ENCODE measurements at places on chromosomes 6 and 20.

- no peak for DNase-seq
These were observed 672 bp downstream of the PREX1 start for GRCh38 chr20:48826883-48827771.

DNA sequence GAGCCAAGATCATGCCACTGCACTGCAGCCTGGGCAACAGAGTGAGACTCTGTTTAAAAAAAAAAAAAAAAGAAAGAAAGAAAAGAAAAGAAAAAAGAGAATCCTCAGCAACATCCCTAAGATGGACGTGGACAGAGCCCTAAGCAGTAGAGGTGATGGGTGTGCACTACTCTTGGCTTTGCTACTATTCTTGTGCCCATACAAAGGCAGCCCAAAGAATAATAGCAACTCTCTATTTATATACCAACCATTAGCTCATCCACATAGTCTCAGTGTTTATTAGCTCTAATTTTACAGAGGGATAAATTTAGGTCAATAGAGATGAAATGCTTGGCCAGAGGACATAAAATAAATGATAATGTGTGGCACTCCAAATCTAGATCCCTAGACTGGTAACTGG, 62.2 kb downstream of the PERP start:
- DNase-seq: no peak

GRCh38 chr6:145141572-145141971, 593.7 kb downstream of the EPM2A start:
- DNase-seq: no peak

DNA sequence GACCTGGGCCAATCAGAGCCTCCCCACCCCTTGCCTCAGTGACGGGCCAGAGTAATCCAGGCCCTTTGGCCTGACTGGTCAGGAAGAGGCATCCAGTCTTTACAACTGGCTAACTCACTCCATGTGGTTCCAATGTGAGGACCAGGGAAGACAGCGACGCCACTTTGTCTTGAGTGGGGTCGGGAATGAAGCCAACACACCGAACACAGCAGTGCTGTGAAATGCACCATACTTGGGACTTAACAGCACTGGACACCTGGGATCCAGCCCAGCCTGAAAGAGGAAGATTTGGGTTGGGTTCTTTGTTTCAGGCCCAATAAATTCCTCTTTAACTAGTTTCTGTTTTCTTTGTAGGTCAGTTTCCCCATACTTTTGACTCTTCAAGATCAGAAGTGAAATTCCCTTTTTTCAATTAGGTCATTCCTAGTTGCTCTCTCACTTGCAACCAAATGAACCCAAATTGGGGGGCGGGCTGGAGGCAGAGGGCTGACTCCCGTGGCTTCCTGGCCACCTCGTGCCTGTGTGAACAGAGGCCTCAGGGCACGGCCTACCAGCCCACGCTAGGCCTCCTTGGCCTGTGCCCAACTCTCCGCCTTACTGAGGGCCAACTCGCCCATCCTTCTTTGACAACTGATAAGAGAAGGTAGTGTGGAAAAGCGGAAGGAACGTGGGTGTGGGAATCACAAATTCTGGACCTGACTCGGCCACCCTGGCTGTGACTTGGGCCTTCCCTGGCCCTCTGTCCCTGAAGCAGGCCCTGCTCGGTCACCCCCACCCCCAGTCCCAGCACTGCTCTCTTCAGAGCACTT, 17.1 kb downstream of the SULF2 start:
- peak; percentile 69 for DNase-seq

DNA sequence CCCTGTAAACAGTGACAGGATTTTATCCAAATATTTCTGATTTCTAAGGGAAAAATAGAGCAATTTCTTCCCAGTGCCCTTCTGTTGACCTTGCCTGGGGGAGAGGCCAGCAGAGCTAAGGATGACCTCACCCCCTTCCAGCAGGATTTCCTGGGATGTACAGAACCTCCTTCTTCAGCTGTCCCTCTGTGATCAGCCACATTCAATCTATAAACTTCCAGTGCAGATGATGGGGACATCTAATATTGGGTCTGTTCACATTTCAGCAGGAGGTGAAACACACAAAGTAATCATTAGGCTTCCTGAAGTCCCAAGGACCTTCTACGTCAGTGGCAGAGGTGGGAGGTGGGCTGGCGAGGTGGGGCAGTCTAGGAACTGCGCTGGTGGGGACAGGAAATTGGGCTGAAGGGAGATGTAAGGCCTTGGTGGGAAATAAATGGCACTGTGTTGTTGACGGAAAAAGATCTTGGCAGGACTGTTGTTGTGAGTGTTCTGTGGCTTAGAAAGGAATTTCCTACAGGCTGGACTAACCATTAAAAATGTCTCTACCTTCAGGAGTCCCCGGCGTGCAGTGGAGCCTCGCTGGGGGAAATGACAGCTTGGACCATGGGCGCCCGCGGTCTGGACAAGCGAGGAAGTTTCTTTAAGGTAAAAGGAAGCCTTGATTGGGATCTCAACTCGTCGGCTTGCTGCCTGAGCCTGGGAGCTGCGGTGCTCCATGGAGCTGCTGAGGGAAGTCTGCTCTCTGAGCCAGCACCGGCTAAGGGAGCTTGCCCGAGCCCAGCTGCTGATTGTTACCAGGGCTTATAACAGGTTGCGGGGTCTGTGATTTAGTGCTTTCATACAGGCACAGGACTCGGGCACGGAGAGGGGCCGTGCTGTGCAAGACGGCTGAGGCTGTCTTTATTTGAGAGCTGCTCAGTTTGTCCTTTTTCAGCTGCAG, 127.9 kb upstream of the NAA20 start:
- DNase-seq: no peak

DNA sequence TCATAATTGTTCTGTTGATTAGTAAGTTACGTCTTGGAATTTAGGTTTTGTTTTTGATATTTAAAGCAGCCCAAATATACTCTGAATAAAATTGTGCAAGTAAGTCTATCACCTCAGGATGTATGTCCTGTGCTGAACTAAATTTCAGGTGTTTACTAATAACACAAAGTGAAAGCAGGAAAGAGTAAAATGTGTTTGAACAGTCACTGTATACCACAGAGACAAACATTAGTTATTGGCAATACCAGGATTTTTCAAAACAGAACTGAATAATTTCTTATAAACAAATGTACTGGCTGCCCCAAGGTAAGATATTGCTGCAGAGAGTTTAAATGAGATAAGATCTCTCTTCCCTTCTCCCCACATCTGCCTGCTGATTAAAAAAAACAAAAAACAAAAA, 404.7 kb upstream of the RUNX2 start:
- no peak for DNase-seq

- DNase-seq: no peak
These were observed 174.2 kb downstream of the MCHR2 start for GRCh38 chr6:99819853-99820252.

- no peak for DNase-seq
These were observed 25.1 kb downstream of the GPR63 start for GRCh38 chr6:96812077-96812703.

DNA sequence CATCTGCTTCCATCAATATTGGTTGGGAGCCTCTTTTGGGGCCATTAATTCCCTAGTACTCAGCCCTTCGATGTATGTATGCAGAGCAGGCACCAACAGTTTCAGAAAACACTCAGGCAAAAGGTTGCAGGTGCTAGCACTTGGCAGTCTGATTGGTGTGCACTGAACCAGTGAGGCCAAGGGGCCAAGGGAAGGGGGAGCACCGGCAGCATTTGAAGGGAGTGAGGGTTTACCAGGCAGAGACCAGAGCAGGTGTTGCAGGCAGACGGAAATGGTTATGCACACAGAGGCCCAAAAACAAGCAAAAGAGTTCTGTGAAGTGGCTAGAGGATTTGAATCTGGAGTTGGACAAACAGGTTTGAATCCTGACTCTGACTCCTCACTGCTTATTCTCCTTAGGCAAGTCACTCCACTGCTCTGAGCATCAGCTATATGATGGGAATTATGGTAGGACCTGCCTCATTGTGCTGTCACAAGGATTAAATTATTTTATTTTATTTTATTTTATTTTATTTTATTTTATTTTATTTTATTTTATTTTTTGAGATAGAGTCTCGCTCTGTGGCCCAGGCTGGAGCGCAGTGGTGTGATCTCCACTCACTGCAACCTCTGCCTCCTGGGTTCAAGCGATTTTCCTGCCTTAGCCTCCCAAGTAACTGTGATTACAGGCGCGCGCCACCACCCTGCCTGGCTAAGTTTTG, 58.1 kb upstream of the SHLD1 start:
- DNase-seq: no peak

DNA sequence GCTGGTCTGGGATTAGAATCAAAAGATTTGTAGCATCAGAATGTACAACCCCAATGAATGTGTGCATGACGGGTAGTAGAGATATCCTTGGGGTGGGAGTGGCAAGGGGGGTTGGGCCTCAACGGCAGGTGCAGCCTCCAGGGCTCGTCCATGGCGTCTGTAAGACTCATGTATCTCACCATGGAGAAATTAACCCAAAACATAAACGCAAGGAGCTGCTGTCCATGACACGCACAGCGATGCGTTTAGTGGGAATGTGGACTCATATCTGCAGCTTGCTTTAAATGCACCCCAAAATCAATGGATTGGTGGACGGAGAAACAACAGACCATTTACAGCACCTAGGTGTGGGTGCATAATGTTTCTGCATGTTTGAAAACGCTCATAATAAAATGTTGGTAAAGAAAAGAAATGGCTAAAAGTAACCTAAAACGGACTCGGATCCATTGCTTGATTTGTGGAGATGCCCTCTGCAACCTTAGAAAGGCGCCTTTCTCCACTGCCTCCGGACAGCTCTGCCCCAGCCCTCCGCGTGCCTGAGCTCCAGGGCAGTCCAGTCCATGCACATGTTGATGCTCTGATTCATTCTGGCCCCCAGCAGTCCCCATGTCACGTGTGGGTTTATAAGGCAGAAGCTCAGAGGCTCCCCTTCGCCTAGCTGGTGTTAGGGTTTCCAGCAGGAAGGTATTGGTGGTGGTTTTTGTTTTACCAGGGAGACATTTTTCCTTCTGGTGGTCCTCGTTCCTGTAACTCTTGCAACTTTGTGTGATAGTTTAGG, 24.5 kb downstream of the PYGB start:
- peak; percentile 24 for DNase-seq

DNA sequence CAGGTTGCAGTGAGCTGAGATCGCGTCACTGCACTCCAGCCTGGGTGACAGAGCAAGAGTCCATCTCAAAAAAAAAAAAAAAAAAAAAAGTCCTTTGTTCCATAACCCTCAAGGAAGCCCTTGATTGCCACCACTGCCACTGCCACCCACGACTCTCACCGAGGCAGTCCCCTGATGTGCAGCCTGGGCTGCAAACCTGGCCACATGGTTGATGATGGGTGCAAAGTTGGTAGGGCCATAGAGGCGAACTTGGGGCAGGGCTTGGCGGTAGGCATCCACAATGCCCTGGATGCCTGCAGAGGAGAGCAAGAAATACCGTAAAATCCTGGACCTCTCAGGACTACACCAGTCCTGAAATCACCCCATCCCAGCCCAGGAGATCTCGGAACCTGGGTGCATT, 11.5 kb downstream of the SPAG4 start:
- peak; percentile 35 for DNase-seq

DNA sequence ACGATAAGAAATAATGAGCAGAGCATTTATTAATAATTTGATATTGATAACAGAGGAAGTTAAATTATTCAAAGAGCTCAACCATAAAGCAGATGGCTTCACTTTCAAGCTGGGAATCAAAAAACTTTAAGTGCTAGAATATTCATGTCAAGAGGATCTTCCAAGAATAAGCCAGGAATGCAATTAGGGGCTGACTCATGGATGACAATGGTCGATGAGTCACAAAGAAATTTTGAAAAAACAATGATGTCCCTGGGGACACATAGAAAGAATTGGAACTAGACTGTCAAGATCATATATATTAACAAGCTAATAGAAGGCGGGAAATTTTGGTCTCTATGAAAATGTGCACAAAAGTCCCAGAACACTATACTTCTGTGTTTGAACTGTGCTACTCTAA, 304.1 kb downstream of the LAMA2 start:
- no peak for DNase-seq

GRCh38 chr6:52925042-52925441, 15.5 kb upstream of the GSTA3 start:
- no peak for DNase-seq

- no peak for DNase-seq
These were observed 47.3 kb downstream of the STAU1 start for GRCh38 chr20:49140834-49141233.

DNA sequence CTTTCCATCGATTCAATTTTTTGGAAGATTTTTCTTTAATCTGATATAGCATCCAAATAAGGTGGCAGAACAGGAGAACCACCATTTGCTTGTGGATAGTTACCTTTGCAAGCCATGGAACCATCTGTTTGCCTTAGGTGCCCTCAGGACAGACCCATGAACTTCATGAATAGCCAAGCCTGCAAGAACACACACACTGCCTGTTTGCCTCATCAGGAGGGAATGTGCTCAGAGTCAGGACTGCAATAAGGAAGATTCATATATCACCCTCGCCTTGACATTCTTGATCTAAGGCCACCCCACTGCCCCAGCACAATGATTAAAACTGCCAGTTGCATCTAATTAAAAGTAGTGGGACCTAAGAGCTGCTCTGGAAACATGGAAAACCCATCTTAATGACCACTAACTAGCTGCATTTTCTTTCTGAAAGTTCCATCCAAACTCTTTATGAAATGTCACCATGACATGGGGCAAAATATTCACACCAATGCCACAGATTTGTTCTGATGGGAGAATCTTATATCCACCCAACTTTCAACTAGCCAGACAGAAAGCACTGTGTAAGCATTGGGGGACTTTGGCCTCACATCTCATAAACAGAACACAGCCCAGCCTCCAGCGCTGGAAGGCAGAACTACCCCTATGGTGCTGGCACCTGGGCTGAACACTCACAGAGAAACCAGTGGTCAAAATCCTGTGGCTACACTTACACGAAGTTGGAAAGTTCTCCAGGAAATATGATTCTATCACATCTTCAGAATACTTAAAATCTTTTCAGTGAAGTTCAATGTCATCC, 48.3 kb downstream of the TBXT start:
- DNase-seq: no peak

- DNase-seq: no peak
These were observed 14.8 kb downstream of the IGF2R start for GRCh38 chr6:159983641-159984080.

- no peak for DNase-seq
These were observed 13.9 kb upstream of the ATG5 start for GRCh38 chr6:106339334-106340029.

DNA sequence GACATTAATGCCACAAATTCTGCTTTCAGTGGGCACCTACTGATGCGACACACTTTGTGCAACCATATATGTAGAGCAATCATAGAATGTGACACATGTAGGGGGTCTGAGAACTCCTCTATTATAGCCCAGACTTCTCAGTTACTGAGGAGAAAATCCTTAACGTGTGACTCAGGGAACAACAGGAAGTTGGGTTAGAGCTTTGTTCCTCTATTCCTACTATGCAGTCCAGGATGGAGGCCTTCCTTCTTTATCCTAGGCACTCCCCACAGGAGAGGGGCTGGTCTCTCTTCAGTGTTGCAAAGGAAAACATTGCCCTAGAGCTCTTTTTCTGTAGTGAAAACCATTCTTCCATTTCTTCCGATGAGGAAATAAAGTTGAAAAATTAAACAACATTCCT, 39.6 kb upstream of the RCAN2 start:
- DNase-seq: no peak

DNA sequence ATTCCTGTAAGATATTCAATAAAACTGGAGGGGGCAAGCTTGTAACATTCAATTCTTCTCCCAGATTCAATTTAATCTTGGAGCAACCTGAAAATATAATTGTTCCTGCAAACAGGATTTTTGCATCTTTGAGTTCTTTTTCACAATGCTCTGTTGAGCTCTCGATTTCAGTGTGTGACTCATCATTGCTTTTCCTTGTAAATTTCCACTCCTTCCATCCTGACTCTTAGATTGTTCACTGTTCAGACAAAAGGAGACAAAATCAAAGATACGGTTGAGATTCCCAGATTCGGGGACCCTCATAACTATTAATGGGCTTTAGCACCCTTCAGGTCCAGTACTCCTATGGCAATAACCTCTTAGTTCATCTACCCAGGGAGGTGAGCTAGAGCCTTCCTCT, 571.9 kb upstream of the CHD6 start:
- no peak for DNase-seq

All from left lobe of liver (tissue), 2 donors.